ENCODE measurements at places on chromosomes 6 and 20. TPM values are rescaled to one million over a fixed set of nuclear protein-coding genes. Genes with fewer than 3 reads are reported as not detected.

- H3K4me3 ChIP-seq = no peak overlapping the region
- no peaks in the 10 kb centered on the region for H3K4me1 ChIP-seq
- peaks cover 35% of the 10 kb centered on the region for H3K36me3 ChIP-seq
- no peaks in the 10 kb centered on the region for H3K27me3 ChIP-seq
- DNase-seq = no peak
- H3K27ac ChIP-seq = no peak overlapping the region
Observed at GRCh38 chr20:16740365-16741072, 7.6 kb upstream of the OTOR start.

VWA7 gene
- 6.4 TPM for total RNA-seq

RNF39 gene
- 1.5 TPM for total RNA-seq

ITPR3 gene
- total RNA-seq = 56.1 TPM

TRAPPC3L gene
- 0.27 TPM for total RNA-seq

OCSTAMP gene
- not detected for total RNA-seq

DNA sequence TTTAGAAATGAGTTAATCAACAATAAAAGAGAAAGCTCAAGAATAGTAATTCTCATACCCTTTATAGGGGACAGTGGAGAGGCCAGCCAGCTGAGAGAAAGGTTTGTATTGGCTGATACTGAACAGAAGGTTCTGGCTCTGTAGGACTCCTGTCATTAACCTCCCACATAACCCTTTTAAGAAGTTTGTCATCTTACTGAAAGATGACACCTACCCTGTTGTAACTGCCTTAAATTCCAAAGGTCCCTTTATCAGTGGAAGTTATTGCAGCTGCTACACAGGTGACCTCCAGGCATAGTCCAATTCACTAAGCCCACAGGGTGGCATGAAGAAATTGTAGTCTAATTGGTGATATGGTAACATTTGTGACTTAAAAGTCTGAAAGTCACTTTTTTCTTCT lies 790.1 kb downstream of the TENT5A start:
- peaks cover 9% of the 10 kb centered on the region for H3K4me1 ChIP-seq
- no peak overlapping the region for H3K27ac ChIP-seq
- no peak for DNase-seq
- H3K36me3 ChIP-seq = no peaks in the 10 kb centered on the region
- no peaks in the 10 kb centered on the region for H3K27me3 ChIP-seq
- H3K4me3 ChIP-seq = no peak overlapping the region

DNA sequence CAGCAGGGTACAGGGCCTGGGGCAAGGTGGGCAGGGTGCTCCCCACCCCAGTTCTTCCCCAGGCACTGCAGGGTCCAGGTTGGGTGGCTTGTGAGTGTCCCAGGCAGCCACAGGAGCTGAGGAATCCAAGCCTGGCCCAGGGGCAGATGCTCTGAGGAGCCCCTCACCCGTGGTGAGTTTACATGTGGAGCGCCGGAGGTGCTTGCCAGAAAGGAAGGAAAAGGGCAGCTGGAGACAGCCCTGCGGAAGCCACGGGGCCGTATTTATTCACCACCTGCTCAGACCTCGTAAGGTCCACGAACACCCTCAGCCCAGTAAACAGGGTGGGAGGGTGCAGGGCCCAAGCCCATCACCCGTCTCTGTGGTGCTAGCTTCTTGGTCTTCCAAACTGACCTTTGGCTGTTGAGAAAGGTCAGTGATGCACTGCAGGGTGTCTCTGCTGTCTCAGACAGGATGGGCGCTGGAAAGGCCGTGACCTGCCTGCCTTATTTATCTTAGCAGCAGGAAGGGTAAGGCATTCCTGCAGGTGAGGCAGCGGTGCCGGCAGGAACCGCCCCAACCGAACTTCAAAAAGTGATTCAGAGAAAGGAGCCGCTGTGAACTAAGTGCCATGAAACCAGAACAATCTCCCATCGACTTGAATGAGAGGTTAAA lies 4.0 kb upstream of the FRMD1 start:
- H3K27me3 ChIP-seq = no peaks in the 10 kb centered on the region
- H3K27ac ChIP-seq = no peak overlapping the region
- peaks cover 4% of the 10 kb centered on the region for H3K4me1 ChIP-seq
- no peak for DNase-seq
- no peaks in the 10 kb centered on the region for H3K36me3 ChIP-seq

DNA sequence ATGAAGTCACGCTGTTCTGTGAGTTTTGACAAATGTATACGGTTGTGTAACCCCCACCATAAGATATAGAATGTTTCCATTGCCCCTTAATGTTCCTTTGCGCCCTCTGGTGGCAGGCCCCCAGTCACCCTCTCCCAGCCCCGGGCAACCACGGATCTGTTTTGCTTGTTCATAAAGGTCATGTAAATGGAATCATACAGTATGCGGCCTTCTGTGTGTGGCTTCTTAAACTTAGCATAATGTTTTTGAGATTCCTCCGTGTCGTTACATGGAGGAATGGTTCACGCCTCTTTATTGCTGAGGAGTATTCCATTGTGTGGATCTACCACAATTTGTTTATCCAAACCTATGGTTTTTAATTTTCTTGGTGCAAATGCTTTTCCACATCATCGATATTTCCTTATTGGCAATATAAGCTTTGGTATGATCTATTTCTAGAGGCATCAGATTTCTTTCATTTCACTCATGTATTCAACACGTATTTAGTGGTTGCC lies 28.4 kb downstream of the LYRM2 start:
- H3K4me3 ChIP-seq = no peak overlapping the region
- H3K36me3 ChIP-seq = peaks cover 16% of the 10 kb centered on the region
- DNase-seq = no peak
- H3K27me3 ChIP-seq = no peaks in the 10 kb centered on the region

DNA sequence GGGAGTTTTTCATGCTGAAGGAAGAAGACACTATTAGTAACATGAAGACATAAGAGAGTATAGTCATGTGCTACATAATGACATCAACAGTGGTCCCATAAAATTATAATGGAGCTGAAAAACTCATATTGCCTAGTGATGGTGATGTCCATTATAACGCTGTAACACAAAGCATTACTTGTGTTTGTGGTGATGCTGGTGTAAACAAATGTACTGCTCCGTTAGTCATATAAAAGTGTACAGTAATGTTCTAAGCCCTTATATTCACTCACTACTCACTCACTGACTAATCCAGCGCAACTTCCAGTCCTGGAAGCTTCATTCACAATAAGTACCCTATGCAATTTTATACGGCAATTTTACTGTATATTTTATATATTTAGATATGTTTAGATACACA lies 26.8 kb upstream of the ASF1A start:
- H3K27ac ChIP-seq = no peak overlapping the region
- DNase-seq = no peak
- H3K27me3 ChIP-seq = no peaks in the 10 kb centered on the region
- no peak overlapping the region for H3K4me3 ChIP-seq

GRCh38 chr6:140627002-140627401 lies 1252.6 kb upstream of the CITED2 start:
- DNase-seq = no peak
- H3K4me1 ChIP-seq = no peaks in the 10 kb centered on the region
- peaks cover 4% of the 10 kb centered on the region for H3K36me3 ChIP-seq
- H3K27ac ChIP-seq = no peak overlapping the region
- no peaks in the 10 kb centered on the region for H3K27me3 ChIP-seq
- no peak overlapping the region for H3K4me3 ChIP-seq

- H3K4me3 ChIP-seq = no peak overlapping the region
- H3K27ac ChIP-seq = no peak overlapping the region
- no peaks in the 10 kb centered on the region for H3K36me3 ChIP-seq
- no peak for DNase-seq
- no peaks in the 10 kb centered on the region for H3K27me3 ChIP-seq
Observed at GRCh38 chr6:102853249-102853955, 1459.9 kb downstream of the GRIK2 start.

- no peak overlapping the region for H3K27ac ChIP-seq
- H3K4me1 ChIP-seq = no peaks in the 10 kb centered on the region
- no peak overlapping the region for H3K4me3 ChIP-seq
- H3K36me3 ChIP-seq = no peaks in the 10 kb centered on the region
Observed at GRCh38 chr6:13989496-13990144, 64.9 kb downstream of the RNF182 start.

DNA sequence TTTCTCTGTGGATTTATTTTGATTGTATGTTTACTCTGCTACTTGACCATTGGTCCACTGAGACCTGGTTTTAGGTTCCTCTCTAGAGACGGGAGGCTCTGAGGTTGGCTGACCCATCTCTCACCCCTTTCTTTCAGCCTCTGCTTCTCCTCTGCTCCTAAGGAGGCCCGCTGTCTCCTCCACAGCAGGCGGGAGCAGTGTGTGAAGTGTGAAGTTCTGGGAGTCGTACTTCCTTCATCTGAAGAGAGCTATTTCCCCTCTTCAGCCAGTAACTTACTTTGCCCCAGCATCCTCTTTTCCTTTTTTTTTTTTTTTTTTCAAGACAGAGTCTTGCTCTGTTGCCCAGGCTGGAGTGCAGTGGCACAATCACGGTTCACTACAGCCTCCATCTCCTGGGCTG lies 21.1 kb downstream of the PDRG1 start:
- no peaks in the 10 kb centered on the region for H3K4me1 ChIP-seq
- no peak for DNase-seq
- no peak overlapping the region for H3K27ac ChIP-seq

- peak within 1 kb of the TSS; percentile 97 for H3K27ac ChIP-seq
- H3K36me3 ChIP-seq = peaks cover 16% of the 10 kb centered on the region
- no peak for DNase-seq
Observed at GRCh38 chr20:62938105-62938888, at the start of gene GID8. TSS of gene GID8 (plus strand) at chr20:62938147. CDS start at chr20:62941503, 3,356 bp downstream.

DNA sequence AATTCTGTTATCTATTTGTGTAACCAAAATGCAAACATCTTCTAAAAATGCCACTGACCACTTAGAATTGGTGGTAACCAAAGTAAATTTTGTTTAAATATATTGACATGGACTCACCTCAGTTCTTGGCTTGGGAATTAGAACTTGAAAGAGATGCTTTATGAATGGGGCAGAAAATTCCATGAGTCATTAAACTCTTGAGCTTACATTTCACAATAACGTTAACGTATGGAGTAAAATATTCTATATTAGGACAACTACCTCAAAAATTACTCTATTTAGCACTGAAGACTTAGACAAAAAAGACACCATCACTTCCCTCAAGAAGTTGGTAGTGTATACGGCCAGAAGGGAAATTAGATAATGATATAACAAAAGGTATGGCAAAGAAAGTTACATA lies 752.2 kb upstream of the MARCKS start:
- DNase-seq = no peak
- H3K36me3 ChIP-seq = no peaks in the 10 kb centered on the region
- H3K4me1 ChIP-seq = peaks cover 14% of the 10 kb centered on the region
- H3K27ac ChIP-seq = no peak overlapping the region
- H3K27me3 ChIP-seq = no peaks in the 10 kb centered on the region

NKX2-4 gene
- not detected for total RNA-seq

GRCh38 chr6:45049188-45049843 lies 278.8 kb upstream of the RUNX2 start:
- H3K4me1 ChIP-seq = peaks cover under 1% of the 10 kb centered on the region
- no peak overlapping the region for H3K4me3 ChIP-seq
- H3K27ac ChIP-seq = no peak overlapping the region
- no peak for DNase-seq
- no peaks in the 10 kb centered on the region for H3K27me3 ChIP-seq

GRCh38 chr6:100691972-100692371 lies 189.2 kb downstream of the ASCC3 start:
- no peak overlapping the region for H3K27ac ChIP-seq
- no peak overlapping the region for H3K4me3 ChIP-seq
- DNase-seq = no peak
- H3K4me1 ChIP-seq = no peaks in the 10 kb centered on the region

DNA sequence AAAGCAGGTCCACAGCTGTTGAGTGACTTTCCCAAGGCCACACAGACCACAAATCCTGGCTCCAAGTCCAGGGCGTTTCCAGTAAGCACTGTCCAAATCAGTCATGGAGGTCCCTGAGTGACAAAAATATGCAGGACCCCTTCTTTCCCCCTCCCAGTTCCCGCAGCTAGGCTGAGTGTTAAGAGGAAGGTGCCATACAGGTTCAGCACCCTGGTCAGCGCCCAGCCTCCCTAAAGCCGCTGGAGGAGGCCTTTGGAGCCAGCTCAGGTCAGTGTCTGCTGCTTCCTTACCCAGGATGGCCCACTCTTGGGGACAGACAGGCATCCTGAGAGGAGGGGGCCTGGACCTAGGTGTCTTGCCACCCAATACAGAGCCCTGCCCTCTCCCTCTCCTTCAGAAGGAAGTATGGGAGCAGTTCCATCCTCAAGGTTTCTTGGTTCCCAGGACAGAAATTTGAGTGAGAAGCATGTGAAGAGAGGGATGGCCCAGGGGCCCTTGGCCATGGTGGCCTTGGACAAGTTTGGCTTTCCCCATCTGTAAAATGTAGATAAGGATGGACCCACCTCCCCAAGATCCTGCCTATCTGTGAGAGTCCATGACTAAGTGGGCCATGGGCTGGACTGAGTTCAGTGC lies 13.2 kb downstream of the TMEM74B start:
- H3K36me3 ChIP-seq = peaks cover 31% of the 10 kb centered on the region
- H3K4me3 ChIP-seq = no peak overlapping the region
- no peak overlapping the region for H3K27ac ChIP-seq

FAM83B gene
- 11.3 TPM for total RNA-seq

- H3K27ac ChIP-seq = no peak overlapping the region
- no peak overlapping the region for H3K4me3 ChIP-seq
- H3K36me3 ChIP-seq = peaks cover 7% of the 10 kb centered on the region
Observed at GRCh38 chr20:32366380-32366779, 8.2 kb downstream of the ASXL1 start.

DNA sequence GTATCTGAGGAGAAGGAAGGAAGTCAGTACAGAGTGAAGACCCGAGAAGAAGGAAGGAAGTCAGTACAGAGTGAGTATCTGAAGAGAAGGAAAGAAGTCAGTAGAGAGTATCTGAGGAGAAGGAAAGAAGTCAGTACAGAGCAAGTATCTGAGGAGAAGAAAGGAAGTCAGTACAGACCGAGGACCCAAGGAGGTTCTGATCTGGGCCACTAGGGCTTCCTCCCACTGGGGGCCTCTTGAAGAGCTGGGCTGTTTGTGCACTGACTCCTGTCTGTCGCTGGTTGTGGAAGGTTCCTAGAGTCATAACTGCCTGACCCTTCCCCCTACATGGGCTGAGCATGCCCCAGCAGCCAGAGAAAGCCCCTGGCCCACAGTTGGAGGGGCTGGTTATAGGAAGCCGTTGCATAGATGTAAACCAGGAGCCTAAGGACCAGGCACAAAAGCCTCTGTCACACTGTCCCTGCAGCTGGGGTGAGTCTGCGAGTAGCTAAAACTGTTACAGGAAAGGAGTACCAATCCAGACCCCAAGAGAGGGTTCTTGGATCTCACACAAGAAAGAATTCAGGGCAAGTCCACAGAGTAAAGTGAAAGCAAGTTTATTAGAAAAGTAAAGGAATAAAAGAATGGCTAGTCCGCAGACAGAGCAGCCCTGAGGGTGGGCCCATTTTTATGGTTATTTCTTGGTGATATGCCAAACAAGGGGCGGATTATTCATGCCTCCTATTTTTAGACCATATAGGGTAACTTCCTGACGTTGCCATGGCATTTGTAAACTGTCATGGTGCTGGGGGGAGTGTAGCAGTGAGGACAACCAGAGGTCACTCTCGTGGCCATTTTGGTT lies 395.9 kb downstream of the PREX1 start:
- no peaks in the 10 kb centered on the region for H3K36me3 ChIP-seq
- no peak overlapping the region for H3K4me3 ChIP-seq
- peaks cover 7% of the 10 kb centered on the region for H3K27me3 ChIP-seq
- peaks cover 8% of the 10 kb centered on the region for H3K4me1 ChIP-seq
- no peak overlapping the region for H3K27ac ChIP-seq
